ENCODE measurements at places on chromosomes 2 and 18.

DNA sequence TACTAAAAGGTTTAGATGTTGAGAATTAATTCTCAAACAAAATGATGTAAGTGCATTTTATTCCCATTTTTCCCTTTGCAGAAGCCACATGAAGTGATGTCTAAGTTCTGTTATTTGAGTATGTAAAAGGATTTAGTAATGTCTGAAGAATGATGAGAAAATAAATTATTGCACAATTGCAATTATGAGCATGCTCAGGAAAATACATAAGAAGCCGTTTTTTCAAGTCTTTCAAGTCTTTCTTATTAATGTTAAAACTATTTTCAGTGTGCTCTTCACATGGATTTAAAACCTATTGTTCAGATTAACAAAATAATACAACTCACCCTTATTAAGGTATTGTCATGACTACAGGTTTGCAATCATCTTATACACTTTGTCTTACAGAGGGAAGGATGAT, 331.4 kb upstream of the NETO1 start:
- no peak for DNase-seq

DNA sequence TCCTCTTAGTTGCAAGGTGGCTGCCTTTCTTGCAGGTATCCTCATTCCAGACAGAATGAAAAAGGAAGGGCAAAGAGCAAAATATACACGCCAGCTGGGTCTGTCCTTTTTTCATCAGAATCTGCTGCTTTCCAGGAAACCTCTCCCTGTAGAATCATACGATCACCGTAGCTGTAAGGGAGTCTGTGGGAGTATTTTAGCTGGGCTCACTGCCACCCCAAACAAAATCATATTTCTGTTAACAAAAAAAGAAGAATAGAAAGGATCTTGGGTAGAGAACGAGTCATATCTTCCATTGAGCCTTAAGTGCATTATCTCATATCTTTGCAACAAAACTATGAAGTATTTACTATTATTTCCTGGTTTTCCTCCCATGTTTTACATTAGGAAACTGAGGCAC, 15.0 kb upstream of the TANC1 start:
- DNase-seq = no peak

DNA sequence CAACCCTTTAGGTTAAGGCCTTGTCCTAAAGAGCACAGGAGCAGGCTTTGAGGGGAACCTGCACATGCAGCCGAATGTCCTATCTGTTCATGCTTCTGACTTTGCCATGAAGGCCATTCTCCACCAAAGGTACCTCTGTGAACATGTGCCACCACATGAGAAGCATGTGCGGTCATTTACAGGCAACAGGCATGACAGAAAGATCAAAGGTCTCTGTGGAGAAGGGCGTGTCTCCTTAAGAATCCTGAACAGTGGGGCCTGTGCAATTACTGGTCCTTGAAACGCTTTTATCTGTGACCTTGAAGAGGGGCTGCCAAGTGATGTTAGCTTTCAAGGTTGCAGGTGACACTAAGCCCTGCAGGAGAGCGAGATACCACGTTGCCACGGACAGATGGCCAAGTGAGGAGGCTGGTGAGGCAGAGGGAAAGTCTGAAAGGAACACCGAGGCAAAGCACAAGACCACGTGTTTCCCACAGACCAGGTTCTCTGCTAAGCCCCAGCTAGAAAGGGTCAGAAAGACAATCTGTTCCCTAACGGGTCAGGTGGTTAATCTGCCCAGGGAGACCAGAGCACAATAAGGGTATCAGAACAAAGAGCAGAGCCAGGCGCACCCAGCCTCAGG, 19.5 kb upstream of the POMC start:
- DNase-seq = no peak

DNA sequence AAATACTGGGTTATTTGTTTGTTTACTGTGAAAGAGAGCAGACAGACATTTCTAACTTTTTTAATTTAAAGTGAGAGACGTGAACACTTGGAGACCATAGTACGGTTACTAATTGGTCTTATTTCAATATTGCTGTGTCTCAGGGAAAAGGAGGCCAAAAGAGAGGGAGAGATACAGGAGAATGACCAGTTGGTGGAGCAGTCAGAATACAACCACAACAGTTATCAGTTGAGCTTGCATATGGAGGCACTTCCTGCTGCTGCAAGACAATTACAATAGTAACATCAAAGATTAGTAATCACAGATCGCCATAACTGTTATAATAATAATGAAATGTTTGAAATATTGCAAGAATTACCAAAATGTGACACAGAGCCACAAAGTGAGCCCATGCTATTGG, 58.2 kb downstream of the TWSG1 start:
- DNase-seq = no peak

GRCh38 chr2:232838406-232838874, 31.6 kb upstream of the SNORC start:
- peak; percentile 79 for DNase-seq

GRCh38 chr2:187051350-187051749, 202.4 kb upstream of the ZSWIM2 start:
- DNase-seq = no peak

DNA sequence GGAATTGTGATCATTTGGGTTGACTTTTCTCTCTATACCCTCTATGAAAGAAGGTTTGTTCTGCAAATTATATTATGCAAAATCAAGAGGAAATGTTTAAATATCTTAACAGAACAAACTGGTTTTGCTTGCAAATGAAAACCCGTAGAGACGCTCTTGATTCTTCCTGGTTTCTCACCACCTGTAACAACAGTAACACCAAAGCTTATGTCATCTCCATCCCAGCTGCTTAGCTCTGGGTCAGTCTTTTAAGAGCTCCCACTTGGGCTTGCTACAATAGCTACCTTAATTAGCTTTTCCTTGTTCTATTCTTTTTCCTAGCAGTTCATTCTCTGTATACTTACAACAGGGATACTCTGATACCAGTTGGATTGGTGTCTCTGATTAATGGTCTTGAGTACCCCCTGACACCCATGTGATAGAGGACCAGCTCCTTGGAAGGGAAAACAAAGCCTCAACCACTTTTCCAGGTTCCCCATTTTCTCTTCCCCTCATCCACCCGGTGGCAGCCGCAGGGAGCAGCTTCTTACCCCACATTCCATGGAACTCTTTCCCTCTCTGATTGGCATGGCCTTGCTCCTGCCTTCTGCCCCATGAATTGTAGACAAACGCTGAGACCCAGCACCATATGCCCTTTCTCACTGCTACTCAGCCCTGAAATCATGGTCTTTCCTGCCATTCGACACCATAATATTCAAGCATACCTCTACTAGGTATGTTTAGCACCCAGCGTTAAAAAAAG, 27.7 kb downstream of the TMEM182 start:
- no peak for DNase-seq

DNA sequence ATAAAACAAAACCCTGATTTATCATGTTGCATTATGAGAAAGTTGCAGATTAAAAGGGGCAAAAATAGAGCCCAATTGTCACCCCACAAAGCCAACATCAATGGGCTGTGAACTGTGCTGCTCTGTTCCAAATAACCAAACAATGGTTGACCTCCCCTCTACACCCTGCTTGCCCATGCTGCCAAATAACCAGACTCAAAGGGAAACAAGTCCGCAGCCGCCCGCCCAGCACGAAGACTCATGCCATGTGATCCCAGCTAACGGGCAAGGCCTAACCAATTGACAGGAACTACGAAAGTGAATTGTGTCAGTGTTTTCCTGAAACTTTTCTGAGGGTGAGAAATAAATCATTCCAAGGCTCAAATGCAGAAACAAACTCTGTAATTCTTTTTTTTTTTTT, 97.9 kb upstream of the RIOK3 start:
- DNase-seq = no peak

- DNase-seq = no peak
Observed at GRCh38 chr2:190636361-190636760, 12.5 kb upstream of the NAB1 start.

- no peak for DNase-seq
Observed at GRCh38 chr2:200223205-200223784, 83.2 kb upstream of the SPATS2L start.

DNA sequence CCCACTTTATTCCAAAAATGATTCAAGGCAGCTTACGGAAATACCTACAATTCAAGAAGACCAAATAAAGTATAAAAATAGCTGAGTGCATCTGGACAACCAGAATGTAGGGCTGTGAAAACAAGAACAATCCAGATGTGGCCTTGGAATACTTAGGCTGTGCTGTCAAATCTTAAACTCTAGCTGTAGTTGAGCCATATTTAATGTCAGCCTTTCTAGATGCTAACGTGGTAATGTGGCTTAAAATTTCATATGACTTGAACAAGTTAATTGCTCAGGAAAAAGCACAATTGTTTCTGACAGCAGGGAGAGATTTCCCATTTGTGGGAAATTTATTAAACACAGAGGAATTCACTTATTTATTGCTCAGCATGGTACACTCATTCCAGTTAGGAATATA, 14.6 kb upstream of the NAPG start:
- no peak for DNase-seq

GRCh38 chr2:240134956-240135520, 1.1 kb downstream of the COPS9 start:
- no peak for DNase-seq

GRCh38 chr18:75679331-75679730, 251.8 kb upstream of the SMIM21 start:
- DNase-seq = no peak

GRCh38 chr2:222792001-222792611, 68.7 kb upstream of the ACSL3 start:
- DNase-seq = peak; percentile 37

GRCh38 chr2:60608679-60609078, 55.2 kb upstream of the BCL11A start:
- DNase-seq = no peak

- no peak for DNase-seq
Observed at GRCh38 chr2:54599914-54600313, 123.5 kb upstream of the EML6 start.

DNA sequence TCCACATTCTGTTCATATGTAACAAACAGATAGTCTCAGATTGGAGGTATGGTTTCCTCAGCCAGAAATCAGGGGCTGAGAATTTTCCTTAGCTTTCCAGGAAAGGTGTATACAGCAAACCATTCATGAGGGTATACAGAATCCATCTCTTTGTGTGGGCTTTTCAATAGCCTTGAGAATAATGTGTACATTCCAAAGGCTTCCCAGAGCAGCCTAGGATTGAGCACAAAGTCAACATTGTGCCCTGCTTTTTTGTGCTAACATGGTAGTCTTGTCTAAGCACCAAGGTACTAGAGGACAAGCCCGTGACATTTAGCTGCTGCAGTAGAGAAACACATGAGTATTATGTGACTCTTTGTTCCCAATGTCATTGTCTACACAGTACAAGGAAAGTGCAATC, 322.1 kb upstream of the TANK start:
- no peak for DNase-seq

- DNase-seq = no peak
Observed at GRCh38 chr2:168165985-168166901, 81.2 kb downstream of the STK39 start.

DNA sequence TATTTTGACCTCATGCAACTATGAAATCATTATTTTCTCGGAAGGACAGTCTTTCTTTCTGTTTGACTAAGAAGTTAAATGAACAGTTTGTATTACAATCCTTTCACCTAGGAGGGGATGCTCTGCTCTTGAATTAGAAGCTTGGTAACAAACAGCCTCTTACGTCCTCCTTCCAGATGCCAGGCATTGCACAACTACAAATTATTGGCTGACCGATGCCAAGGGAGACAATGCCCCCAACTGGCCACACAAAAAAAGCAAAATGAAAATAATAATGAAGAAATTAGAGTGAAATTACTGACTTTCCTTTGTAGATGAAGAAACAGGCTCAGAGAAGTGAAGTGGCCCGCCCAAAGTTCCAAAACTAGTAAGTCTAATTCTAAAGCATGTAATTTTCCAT, 177.9 kb downstream of the CYRIA start:
- DNase-seq = no peak

GRCh38 chr2:119202610-119203310, 20.9 kb upstream of the STEAP3 start:
- no peak for DNase-seq

DNA sequence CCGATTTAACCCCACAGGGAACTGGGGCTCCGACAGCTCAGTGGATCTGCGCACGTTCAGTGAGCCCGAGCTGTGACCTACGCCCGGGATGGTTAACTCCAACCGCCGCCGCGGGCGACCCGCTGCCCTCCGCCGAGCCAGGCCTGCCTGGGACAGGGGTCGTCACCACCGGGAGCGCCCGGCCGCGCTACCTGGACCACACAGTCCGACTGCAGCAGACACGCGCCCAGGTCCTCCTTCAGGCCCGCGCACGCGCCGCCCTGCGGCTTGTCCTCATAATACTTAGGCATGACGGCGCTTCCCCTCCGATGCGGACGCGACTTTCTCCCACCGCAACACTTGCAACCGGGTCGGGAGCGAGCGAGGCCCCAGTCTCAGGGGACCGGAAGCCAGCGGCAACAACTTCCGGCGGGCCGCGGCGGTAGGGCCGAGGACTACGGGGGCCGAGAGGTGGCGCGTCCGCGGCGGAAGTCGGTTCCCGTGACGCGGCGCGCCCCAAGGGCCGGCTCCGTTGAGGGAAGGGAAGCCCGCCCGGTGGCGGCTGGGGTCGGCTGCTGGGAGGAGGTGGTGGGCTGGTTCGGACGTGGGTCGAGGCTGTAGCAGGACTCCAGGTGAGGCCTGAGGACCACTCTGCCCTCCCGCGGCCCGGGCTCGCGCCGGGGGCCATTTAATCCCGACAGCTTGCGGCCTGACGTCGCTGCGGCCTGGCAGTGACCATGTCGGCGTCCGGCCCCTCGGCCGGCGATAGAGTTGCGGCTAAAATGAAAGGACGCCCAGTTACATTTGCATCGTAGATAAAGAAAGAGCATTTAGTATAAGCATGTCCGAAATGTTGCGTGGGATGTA, at the start of the genes COA5 and UNC50:
Gene COA5 (minus strand): TSS at position 397 of the 846 bp plus-strand sequence. CDS start 107 bp downstream, at position 290.
Gene UNC50 (plus strand): TSS at position 474 of the 846 bp plus-strand sequence. CDS start 1,171 bp downstream, outside the sequence.
- DNase-seq = peak; percentile 91

DNA sequence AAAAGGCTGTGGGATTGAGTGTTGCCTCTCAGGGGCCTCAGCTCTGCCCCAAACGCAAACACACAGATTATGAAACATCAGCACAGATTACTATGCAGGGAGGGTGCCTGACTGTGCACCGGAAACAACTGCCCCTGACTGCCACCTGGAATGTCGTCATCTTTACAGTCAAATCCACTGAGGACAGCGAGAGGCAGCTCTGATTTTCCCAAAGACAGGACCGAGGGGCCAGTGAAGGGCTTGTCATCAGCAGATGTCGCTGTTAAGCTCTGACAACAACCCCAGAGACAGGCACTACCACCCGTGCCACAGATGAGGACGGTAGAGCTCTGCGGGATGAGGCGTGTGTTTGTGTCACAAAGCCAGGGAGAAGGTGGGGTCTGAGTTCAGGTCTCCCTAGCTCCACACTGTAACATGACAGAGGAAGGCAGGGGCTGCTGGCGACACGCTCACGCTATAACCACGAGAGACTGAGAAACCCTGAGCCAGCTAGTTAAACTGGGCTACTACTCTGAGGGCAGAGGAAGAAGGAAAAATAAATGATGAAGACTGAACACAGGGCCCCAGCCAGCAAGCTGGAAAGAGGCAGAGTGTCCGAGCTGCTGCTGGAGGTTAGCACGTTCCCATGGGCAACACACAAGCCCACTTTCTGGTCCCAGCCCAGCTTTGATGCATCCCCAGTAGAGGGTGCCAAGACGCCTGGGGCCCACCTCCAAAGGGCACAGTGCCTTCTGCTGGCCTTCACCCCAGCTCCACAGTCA, 47.0 kb downstream of the PARD6G start:
- no peak for DNase-seq

GRCh38 chr2:85852937-85853498, 35.8 kb downstream of the ST3GAL5 start:
- DNase-seq = peak; percentile 87
